Osteocyte (in vitro differentiated cells): ENCODE measurements at places on chromosomes 5 and 9.

DNA sequence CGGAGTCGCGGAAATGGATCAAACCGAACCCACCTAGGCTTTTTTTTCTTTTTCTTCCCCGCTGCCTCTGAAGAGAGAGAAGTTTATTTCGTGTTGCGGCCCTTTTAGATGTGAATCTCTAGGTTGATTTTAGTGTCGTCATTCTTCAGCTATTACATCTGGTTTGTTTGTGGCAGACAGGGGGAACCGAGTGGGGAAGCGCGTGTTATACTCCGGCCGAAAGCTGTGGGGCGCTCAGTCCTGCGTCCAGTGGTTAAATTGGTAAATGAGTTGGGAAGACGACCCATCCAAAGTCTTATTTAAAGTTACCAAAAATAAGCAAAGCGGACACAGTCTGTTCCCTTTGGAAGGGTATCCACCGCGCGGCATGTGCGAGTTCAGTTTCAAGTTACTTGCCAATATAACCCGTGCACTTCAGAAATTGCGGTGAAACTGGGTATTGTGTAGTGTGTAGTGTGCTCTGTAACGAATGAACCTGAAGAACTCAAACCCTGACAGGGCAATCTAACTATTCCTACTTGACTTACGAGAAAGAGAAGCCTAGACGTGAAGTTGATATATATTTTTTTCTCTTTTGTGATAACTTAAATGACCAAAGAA is 1.3 kb downstream of the MAN2A1 start:
- H3K27me3 ChIP-seq, result no peaks in the 10 kb centered on the region
- H3K4me1 ChIP-seq, result peaks cover 48% of the 10 kb centered on the region
- peak overlapping the region; percentile 83 for H3K27ac ChIP-seq
- peaks cover 3% of the 10 kb centered on the region for H3K36me3 ChIP-seq
- peak overlapping the region; percentile 85 for H3K4me3 ChIP-seq

DNA sequence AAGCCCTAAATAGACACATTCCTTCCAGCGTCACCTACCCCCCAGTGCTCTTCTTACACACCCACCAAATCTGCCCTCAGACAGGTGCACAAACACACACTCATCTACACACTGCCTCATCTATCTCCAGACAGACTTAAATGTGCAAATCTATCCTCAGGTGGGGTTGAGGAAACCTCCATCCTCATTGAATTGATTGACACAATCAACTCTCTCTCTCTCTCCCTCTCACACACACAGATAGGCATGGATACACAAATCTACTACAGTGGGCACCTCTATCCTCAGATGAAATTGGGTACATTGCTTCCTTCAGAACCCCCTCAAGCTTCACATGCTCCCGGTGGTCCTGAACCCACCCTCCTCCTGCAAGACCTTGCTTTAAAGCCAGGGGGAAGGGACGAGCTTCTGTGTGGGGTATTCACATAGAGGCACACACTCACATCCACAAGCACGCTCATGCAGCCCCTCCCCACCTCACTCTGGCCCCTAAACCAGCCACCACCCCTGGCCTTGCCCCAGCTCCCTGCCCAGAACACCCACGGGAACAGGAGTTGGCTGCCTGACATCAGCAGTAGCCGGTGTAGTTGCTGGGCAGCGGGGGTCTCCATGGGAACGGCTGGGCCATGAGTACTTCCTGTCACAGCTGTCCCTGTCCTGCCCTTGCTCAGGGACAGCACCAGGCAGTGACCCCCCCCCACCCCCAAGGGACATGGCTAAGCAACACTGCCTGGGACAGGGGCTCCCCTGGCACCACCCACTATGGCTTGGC is 22.8 kb downstream of the PCDH1 start:
- H3K27ac ChIP-seq, result no peak overlapping the region
- peaks cover 5% of the 10 kb centered on the region for H3K4me1 ChIP-seq
- no peaks in the 10 kb centered on the region for H3K36me3 ChIP-seq
- H3K4me3 ChIP-seq, result no peak overlapping the region

- H3K4me3 ChIP-seq, result no peak overlapping the region
- DNase-seq, result no peak
- no peaks in the 10 kb centered on the region for H3K36me3 ChIP-seq
- H3K27ac ChIP-seq, result no peak overlapping the region
- H3K4me1 ChIP-seq, result no peaks in the 10 kb centered on the region
- peaks cover 10% of the 10 kb centered on the region for H3K27me3 ChIP-seq
Observed at GRCh38 chr5:160327818-160328217, 15.5 kb upstream of the CCNJL start.

- no peaks in the 10 kb centered on the region for H3K36me3 ChIP-seq
- peak; percentile 92 for DNase-seq
- no peak overlapping the region for H3K27ac ChIP-seq
- peaks cover 43% of the 10 kb centered on the region for H3K27me3 ChIP-seq
Observed at GRCh38 chr9:113682297-113682771, 193.8 kb upstream of the ZNF618 start.

DNA sequence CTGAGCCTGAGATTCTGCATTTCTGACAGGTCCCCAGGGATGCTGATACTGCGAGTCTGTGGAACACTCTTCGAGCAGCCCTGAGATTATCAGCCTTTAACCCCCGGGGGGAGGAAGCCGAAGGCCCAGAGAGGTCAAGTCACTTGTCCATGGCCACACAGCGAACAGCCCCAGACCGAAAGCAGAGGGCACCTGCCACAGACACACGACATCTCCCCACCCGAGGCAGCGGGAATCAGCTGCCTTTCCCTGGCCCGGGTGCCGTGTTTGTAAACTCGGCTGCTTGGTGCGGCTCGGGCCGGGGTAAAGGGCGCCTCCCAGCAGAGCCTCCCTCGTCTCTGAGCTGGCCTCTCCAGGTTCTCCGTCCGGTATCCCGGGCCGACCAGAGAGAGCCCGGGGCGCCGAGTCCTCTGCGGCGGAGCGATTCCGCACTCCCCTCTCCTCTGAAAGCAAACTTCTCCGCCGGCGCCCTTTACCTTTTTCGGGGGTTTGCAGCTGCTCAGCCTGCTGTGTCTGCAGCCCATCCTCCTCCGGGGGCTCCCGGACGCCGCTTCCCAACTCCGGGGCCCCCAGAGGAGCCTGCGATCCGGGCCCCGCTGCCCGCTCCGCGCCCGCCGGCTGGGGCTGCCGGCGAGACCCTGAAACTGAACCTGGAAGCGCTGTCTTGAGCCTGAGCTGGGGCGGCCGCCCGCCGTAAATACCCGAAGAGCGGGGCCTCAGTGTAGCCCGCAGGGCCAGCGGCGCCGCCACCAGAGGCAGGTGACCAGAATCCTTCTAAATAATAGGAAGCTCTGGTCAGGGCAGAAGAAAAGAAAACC is at the start of gene CCDC69:
TSS of gene CCDC69 (minus strand) at position 646 of the 818 bp plus-strand sequence. CDS start at position 524, 122 bp downstream.
- peak within 1 kb of the TSS; percentile 79 for H3K4me3 ChIP-seq
- peaks cover 5% of the 10 kb centered on the region for H3K27me3 ChIP-seq
- no peaks in the 10 kb centered on the region for H3K36me3 ChIP-seq
- H3K27ac ChIP-seq, result peak within 1 kb of the TSS; percentile 50

- no peak overlapping the region for H3K27ac ChIP-seq
- peaks cover 19% of the 10 kb centered on the region for H3K4me1 ChIP-seq
- H3K27me3 ChIP-seq, result peaks cover 5% of the 10 kb centered on the region
- no peak for DNase-seq
- no peaks in the 10 kb centered on the region for H3K36me3 ChIP-seq
- no peak overlapping the region for H3K4me3 ChIP-seq
Observed at GRCh38 chr5:140217299-140218026, 42.5 kb downstream of the CYSTM1 start.
